ENCODE measurements at places on chromosomes 4 and X.

DNA sequence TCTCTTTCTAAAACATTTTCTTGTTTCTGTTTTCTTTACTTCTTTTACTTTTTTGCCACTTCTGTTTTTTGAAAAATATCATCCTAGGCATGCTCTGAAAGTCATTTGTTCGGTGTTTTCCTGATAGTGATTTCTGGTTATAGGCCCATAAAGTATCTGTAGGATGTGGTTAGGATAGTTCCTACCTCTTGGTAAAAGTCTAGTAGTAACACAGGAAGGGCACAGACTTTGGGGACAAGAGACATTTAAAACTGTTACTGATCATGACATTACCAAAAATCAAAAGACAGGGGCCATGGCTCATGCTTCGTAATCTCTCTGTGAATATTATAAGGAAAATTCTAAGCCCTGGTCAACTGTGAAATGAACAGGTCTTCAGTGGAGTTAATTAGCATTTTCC is 44.8 kb downstream of the FHL1 start:
- no peak for DNase-seq

GRCh38 chr4:57318703-57319102 is 208.5 kb upstream of the IGFBP7 start:
- no peak for DNase-seq

- no peak for DNase-seq
Observed at GRCh38 chrX:23764188-23764984, 18.6 kb upstream of the SAT1 start.

- no peak for DNase-seq
Observed at GRCh38 chrX:52346174-52347165, 22.4 kb upstream of the XAGE2 start.

- no peak for DNase-seq
Observed at GRCh38 chr4:101158507-101158906, 188.8 kb downstream of the PPP3CA start.

GRCh38 chr4:56139241-56139827 is 190.6 kb downstream of the CEP135 start:
- no peak for DNase-seq

- DNase-seq, result no peak
Observed at GRCh38 chr4:6492861-6493657, 20.6 kb upstream of the PPP2R2C start.

- no peak for DNase-seq
Observed at GRCh38 chr4:152851226-152851625, 71.5 kb downstream of the ARFIP1 start.

GRCh38 chr4:122716825-122717448 is 15.6 kb upstream of the BBS12 start:
- peak; percentile 69 for DNase-seq

DNA sequence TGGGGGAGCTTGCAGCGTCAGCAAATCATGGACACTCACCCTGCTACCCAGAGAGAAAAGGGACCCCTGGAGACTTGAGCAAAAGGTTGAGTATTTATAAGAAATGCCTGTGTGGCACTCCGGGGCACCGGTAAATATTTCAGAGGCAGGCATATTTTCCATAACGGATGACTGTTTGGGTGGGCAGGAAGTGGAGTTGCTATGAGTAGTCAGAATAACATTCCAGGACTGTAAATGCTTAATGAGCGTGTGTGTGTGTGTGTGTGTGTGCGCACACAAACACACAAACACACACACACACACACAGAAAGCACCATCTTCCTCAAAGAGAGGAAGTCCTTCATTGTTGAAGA is 74.6 kb downstream of the MXRA5 start:
- DNase-seq, result no peak

- DNase-seq, result no peak
Observed at GRCh38 chr4:82779032-82779431, 19.6 kb downstream of the SCD5 start.

DNA sequence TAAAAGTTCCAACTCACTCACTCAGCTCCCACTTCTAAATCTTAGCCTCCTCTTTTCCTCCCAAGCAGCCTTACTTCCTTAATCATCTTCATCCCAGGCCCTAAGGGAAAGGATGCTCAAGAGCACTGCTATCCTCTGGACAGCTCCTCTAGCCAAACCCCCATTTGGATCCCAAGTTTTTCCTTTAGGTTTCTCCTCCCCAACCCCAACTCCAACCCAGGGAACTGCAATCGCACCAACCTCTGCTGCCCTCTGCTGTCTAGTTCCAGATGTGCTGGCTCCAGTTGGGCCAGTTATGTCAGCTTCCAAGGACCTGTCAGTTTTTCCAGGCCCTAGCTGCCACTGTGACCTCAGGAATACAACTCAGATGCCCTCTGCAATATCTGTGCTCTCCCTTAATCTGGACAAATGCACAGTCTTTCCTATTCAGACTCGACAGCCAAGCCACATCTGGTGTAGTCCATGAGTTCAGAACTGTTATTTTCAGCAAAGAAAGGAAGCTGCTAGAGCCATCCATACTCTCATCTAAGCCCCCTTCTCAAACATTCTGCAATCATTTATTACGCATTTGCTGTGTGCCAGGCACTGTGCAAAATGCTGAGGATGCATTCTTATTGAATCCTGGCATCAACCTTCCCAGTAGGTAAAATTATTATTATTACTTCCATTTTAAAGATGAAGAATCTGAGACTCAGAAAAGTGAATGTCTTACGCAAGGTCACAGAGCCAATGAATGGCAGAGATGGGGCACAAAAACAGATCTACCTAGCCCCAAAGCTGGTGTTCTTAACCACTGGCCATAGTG is 12.3 kb upstream of the XPNPEP2 start:
- no peak for DNase-seq

- DNase-seq, result no peak
Observed at GRCh38 chr4:71272976-71273375, 65.8 kb upstream of the SLC4A4 start.

DNA sequence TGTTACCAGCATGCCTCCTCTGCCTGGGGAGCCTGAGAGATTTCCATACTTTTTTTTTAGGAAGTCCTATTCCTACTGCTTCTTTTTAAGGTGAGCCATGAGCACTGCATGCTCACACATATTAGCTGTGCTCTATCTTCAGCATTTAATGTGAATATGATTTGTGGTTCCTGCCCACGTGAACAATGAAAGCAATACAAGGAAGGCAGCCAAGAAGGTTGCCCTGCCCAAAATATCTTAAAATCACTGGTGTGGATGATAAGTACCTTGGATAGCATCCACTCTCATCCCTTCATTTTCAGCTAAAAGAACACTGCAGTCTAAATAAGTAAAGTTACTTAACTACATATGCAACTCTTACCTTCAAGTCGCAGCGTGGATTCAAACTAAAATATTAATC is 607.5 kb downstream of the PACRGL start:
- no peak for DNase-seq

- DNase-seq, result peak; percentile 57
Observed at GRCh38 chr4:96056346-96056934, 216.5 kb downstream of the PDHA2 start.

- DNase-seq, result no peak
Observed at GRCh38 chr4:24713604-24714003, 81.8 kb upstream of the SOD3 start.

GRCh38 chr4:159366966-159367780 is 264.3 kb downstream of the RAPGEF2 start:
- DNase-seq, result no peak

DNA sequence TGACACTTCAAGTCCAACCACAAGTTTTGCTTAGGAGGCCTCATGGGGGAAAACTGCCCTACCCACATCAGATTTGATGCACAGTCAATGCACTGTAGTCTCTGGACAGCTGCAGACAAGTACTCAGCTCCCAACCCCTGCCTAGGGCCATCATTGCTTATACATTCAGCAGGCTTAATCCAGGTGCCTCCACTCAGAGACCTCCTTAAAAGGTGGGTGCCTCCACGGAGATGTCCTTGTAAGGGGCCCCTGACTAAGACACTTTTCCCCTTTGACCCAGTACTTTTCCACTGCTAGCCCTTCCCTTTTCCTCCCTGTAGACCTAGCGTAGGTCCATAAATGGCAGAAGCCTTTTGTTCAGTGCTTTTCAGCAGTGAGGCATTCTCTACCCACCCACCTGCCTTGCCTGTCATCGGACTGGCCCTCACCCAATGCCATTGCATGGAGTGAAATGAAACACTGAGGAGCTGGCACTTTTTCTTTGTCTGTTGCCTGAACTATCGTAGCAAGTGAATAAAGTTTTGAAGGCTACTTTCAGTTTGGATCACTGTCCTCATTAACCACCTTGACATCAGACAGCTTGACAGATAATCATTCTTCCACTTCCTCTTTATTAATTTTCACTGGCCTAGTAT is 23.8 kb upstream of the PLK4 start:
- DNase-seq, result no peak

- DNase-seq, result no peak
Observed at GRCh38 chr4:26385690-26386089, 64.9 kb downstream of the RBPJ start.

- no peak for DNase-seq
Observed at GRCh38 chrX:26373829-26374228, 157.9 kb downstream of the MAGEB5 start.

DNA sequence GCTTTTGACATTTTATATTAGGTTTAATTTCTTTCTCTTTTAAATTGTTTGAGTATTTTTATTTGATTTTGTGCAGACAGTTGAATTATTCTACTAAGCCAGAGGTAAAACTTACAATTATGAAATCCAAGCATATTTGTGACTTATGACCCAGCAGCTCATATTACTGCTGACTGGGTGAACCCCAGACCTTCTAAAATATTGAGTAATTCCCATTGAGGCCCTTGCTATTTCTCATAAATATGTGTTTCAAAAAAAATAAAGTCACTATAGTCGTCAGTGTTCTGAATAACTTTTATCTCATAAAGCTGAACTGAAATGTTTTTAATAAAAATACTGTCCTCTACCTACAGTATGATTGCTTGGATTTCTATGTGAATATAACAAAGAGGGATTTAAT is 303.1 kb downstream of the IQCM start:
- no peak for DNase-seq

GRCh38 chr4:43330288-43330687 is 437.8 kb downstream of the GRXCR1 start:
- no peak for DNase-seq

DNA sequence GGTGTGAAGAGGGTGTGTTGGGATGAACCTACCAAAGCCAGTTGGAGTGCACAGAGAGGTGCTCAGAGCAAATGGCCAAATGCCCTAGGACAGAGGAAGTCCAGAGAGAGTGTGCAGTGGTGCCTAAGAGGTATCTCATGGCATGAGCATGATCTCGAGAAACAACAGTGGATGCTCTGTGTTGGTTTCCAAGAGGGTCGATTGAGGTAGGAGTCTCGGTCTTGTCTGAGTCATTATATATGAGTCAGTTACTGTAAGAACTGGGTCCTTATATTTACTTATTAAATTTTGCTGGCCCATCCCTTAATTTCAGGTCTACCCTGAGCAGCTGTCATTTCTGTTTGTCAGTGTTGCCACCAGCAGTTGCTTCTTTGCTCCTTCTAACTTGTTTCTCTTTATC is 86.6 kb upstream of the TMEM150C start:
- no peak for DNase-seq

DNA sequence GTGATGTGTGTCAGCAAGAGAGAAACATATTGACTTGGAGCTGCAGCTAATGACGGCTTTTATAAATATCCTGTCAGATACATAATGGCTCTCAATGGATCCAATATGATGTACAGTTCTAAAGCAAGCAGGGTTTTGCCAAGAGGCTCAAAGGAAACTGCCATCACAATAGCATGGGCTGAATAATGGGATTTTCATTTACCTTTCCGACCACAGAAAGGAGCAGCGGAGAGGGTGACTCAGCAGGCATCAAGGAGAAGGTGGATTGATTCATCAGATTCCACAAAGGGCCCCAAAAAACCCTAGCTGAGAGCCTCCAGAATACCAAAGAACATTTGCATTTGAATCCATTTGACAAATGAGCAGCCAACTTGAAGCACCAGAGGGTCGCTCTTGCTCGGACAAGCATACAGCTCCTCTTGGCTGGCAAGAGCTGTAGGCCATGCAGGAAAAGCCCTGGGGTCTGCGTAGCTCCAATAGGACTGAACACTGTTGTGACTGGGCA is 355.7 kb upstream of the NOCT start:
- no peak for DNase-seq

DNA sequence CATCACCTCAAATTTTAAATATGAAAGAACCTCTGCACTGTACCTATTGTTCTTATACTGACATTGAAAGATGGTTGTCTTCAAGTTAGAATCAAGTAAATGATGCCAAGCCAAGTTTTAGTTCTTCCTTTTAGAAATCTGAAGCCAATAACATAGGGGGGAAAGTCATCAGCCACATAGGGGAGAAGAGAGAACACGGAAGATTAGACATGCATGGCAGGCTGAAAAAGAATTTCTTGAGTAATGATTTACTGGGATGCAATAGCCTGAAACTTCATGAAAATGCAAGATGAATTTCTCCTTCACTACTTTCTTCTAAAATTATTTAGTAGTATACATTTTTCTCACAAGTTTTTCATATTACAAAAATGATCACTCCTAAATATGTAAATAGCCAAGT is 13.6 kb upstream of the EPGN start:
- no peak for DNase-seq

DNA sequence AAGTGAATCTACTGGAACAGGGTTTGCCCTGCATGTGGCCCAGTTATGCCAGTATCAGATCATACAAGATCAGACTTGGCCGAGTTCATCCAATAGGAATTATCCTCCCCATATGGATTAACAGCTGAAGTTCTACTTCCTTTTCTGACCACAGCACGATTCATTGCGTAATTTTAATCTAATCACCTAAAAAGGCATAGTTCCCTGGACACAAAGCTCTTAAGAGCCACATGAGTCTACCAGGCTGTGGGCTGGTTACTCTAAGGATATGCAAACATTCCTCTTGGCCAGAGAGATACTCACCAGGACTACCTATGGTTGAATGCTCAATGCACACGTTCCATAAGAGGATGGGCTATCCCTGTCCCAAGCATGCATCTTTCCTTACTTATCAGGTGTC is 46.9 kb downstream of the CHST7 start:
- DNase-seq, result no peak

DNA sequence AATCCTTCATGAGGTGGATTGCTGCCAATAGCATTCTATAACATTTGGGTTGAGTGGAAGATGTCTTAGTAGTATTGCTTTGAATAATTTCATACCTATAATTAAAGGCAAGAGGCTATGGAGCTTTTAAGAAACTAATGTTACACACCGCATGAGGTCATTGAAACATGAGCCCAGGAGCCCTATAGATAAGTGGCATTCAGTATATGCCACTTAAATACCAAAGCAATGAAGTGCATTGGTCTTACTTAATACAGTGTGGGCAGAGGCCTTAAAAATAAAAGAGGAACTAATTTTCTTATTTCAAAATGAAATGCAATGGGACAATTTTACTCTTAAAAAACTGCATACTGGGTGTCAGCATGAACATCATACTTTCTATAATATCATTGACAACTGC is 47.5 kb downstream of the SPATA18 start:
- no peak for DNase-seq

- no peak for DNase-seq
Observed at GRCh38 chr4:113773014-113773413, 11.5 kb upstream of the CAMK2D start.

Measured in tibial artery (tissue), 4 donors.